HEK293T (cell line): ENCODE measurements at places on chromosomes 12 and 14.
A peak's percentile ranks its signal among the peaks of the same experiment; 100 is the strongest.

DNA sequence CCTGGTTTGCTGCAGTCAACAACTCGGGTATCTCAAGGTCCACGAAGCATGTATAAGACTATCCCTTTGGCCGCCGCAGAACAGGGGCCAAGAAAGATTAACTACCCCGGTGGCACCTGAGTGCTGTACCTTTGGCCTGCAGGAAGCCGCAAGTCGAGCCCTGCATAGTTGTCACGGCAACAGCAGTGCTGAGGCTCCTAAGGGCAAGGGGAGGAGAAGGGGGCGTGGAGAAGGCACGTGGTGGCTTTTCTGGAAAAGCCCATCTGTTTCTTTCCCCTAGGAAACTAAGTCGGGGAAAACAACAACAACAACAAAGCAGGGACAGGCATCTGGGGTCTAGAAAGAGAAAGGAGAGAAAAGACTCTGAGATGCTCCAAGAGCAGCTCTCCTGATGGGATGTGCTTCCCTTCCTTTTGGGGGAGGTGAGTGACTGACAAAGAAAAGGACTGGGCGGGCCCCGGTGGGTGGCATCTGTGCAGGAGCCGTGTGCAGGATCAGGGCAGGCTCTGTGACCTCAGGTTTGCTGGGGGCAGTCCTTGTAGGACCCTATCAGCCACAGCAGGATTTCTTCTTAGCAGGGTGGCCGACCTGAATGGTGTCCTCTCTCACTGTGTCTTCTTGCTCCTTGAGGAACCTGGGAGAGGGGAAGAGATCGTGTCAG lies 123.9 kb downstream of the PRMT8 start:
- DNase-seq: no peak

- no peak for DNase-seq
These were observed 1.2 kb downstream of the NOVA1 start for GRCh38 chr14:26596543-26597061.

GRCh38 chr12:40227447-40227846 lies 2.6 kb downstream of the LRRK2 start:
- no peak for DNase-seq

DNA sequence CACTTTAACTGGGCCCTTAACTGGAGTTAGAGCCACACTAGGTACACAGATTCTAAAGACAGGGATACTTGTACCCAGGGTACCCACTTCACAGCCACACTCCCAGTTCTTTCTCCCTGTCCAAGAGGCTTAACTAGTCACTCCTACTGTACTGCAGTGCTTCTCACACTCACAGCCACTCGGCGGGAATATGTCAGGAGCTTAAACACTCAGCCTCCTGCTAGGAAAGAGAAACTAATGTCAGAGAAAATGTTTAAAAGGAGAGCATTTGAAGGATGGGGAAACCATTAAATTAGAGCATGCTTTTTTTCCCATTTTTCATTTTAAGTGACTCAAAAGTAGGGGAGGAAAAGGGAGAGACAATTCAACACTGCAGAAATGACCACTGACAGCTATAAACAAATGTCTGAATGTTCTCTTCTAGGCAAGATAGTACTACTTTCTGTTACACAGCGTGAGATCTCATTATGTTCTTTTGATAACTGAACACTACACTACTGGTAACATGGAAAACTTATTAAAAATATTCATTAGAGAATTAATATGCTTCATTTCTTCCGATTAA lies 22.9 kb upstream of the MDM1 start:
- DNase-seq: no peak

DNA sequence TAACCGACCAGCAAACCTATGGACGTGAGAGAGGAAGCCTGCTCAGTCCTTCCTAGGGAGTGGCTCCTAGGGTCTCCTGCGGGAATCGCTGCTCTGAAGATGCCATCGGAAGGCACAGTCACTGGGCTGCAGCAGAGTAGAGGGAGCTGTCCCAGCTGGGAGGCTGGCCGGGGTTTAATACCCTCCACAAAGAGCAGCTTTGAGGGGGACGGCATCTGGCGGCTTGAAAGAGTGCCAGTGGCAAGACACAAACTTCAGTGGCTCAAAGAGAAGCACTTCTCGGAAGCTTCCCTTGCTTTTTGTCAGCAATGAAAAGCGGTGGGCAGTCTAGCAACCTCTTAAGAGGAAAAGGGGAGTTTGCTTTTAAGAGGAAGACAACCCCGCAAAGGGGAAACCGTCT lies 114.6 kb downstream of the TMEM132C start:
- no peak for DNase-seq

DNA sequence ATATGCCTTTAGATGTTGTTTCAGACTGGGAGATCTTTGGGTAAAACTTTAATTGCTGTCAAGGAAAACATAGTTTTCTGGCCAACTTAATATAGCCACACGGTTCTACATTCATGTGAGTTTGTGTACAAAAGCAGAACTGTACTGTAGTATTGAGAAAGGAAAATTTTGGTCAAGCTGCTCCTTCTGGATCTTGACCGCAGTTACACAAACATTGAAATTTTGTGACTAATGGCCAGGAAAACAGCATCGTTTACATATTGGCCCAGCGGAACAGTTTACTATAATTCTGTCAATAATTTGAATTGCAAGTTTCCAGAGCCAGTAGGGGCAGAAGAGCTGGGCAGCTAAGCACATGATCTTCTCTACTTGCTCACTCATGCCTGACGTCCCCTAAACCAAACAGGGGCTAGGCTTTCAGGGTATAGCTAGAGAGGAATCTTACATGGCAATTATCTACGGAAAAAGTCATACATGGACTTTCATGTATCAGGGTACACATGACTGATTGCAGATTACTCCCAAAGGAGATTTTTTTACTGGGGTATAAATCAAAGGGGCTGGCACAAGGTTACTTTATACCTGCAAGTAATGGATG lies 11.4 kb upstream of the ART4 start:
- DNase-seq: peak; percentile 11

GRCh38 chr12:27616356-27617142 lies 79.7 kb upstream of the REP15 start:
- no peak for DNase-seq

DNA sequence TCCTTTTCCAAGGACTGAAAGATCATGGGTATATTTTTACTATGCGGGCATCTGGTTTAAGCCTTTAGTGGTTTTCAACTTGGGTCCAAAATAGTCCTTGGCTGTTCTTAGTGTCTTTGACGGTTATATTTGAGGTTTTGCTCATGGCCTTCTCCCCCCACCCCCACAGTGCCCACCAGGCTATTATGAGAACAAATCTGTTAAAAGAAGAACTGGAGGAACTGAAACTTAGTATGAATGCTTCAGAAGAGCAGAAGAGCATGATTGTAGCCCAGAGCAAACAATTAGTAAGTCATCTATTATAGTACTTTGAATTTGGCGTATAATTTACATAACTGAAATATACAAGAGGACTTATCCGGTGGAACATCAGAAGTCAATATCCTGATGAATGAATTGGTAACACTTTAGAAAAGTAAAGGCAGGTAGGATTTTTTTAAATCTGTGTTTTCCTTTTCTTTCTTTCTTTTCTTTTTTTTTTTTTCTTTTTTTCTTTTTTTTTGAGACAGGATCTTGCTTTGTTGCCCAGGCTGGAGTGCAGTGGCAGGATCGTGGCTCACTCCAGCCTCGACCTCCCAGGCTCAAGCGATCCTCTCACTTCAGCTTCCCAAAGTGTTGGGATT lies 71.8 kb upstream of the BCAT1 start:
- DNase-seq: no peak

GRCh38 chr14:102608064-102608446 lies 15.6 kb downstream of the RCOR1 start:
- DNase-seq: no peak

DNA sequence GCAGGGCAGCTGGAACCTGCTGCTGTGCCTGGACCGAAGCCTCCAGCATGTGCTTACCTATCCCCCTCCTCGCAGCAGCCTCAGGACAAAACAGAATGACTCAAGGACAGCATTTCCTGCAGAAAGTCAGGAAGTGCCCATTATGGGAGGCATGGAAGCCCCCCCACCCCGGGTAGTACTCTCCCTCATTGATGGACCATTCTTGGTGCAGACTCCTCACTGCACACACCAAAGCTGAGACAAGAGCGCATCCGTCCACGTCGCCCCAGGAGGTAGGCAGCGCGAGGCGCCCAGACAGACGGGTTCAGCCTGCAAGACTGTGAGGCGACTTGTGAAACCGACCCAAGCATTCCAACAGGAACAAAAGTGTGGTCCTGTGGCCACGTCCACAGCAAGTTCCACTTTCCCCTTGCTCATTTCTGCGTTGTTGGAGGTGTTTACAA lies 243.9 kb upstream of the ATXN7L3B start:
- DNase-seq: no peak

DNA sequence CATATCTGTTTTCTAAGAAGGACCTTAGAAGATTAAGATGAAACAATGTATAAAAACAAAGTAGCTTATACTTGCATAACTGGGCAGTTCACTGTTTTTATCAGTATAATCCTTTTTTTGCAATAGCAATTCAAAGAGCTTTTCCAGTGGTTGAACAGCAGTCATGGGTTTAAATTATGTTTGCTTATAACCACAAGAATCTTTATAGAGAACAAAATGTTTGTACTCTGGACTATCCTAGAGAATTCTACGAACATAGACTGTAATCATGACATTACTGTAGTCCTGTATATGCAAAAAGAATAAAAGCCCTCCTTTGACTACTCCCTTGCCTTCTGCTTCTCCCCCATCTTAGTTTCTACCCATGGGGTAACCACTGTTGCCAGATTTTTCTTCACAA lies 5.7 kb downstream of the FAM177A1 start:
- no peak for DNase-seq

- DNase-seq: no peak
These were observed at the start of gene PRPH for GRCh38 chr12:49295082-49295936. Gene PRPH (plus strand): TSS chr12:49295147. CDS start chr12:49295201, 54 bp downstream.

DNA sequence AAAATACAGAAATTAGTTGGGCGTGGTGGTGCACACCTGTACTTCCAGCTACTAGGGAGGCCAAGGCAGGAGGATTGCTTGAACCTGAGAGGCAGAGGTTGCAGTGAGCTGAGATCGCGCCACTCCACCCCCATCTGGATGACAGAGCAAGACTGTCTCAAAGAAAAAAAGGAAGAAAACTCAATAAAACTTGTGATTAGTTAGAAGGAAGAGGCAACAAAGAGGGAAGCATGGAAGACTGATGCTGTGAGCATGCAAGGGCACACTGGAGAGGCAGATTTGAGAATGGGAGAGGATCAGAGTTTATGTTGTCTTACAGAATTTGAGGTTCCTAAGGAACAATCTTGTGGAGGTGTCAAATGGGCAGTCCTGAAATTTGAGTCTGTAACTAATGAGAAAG lies 2.8 kb upstream of the ZC2HC1C start:
- DNase-seq: no peak

DNA sequence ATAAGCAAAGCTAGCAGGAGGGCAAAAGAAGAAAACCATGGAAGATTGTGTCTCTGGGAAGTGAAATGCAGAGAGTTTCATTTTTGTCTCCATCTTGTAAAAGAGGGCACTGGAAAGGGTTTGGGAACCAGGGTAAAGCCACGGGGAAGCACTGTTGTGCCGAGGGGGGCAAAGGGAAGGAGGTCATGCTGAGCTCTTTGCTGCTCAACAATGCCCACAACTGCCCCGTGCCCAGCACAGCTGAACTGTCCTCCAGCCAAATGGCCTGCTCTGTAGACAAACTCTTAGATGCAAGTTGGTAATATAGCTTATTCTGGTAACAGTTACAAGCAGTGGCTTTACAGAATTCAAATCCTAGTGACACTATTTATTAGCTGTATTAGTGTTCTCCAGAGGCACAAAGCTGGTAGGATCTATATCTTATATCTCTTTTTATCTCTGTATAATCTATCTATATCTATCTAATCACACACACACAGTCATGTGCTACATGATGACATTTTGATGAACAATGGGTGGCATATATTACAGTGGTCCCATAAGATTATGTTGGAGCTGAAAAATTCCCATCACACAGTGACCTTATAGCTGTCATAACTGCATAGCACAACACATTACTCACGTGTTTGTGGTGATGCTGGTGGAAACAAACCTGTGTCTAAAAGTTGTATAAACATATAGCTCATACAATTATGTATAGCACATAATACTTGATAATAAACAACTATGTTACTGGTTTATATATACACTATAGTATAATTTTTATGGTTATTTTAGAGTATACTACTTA lies 203.4 kb upstream of the DDHD1 start:
- no peak for DNase-seq

- DNase-seq: no peak
These were observed 391.8 kb downstream of the BMP4 start for GRCh38 chr14:53564870-53565269.

GRCh38 chr14:106733771-106734170 lies 1207.4 kb downstream of the TMEM121 start:
- no peak for DNase-seq

- no peak for DNase-seq
These were observed 19.8 kb downstream of the TPH2 start for GRCh38 chr12:71958457-71958856.

DNA sequence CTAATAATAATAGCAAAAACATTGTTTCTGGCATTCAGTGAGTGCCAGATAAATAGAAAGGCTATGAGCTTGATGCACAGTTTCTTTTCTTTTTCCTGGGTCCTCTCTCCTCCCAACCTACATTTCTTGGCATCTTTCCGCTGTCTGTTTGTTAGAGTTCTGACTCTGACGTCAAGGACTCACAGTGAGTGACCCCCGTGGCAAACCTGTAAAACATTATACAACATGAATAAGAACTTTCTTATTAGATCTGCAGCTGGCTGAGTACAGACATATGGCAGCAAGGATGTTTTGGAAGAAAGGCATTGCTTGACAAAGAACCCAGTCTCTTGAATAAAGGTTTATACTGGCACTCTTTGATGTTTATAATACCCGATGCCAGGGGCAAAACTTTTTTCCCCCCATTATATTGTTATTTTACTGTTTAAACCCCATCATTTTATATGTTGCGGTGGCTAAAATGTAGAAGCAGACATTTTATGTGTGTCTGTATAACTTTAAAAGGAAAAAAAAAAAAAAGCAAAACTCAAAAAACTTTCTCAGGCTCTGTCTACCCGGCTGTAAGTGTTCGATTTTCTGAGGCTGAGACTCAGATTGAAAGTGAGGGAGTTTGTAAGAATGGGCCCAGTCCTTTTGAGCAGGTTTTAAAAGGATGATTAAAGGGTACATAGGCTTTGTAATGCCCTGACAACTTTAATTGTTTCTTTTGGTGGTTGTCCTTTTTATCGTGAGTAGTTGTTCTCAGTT lies 159.3 kb downstream of the PDE3A start:
- no peak for DNase-seq

DNA sequence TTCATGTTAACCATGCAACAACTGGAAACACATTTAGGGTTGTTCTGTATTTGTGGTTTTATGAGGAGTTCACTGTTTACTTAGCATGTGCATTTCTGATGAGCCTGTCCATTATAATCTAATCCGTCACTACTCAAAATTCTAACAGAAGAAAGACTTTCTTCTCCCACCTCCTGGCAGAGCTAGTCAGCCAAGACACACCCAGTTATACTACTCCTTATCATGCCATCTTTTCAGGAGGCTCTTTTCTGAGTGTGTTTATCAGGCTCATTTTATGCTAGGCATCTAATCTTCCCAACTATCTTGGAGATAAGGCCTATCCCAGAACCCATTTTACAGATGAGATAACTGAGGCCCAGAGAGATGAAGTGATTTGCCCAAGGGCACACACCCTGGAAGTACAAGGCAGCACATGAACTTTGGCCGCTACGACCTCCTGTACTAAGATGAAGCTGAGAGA lies 10.4 kb upstream of the MED13L start:
- no peak for DNase-seq
